HuH-7 (cell line): ENCODE measurements at places on chromosomes 7 and 10.
A peak's percentile ranks its signal among the peaks of the same experiment; 100 is the strongest.

GRCh38 chr10:79347894-79348639 lies 798 bp downstream of the PPIF start:
- peak; percentile 36 for DNase-seq

DNA sequence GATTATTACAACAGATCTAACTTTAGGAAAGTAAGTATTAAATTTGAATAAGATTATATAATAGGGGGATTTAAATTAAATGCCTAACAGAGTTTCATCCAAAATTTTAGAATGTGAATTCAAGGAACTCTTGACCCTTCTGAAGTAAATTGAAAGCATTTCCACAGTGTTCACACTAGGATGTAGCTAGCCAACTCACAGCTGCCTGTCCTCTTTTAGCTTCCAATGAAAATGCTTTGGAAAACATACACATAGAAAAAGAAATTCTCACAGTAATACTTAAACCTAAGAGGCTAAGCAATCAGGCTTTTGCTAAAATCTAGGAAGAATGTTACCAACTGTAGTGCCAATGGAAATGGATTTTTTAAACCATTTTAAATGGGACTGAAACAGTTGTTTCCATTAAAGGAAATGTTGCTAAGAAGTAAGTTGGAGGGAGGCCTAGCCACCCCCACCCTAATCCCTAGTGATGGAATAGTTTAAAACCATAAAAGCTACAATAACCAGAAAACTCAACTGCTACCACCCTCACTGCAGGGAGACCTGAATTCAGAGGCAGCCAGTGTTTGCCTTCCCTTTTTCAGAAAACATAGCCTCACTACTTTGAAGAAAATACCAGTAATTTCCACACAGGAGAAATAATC lies 58.3 kb downstream of the REEP3 start:
- no peak for DNase-seq

- no peak for DNase-seq
Observed at GRCh38 chr7:108415084-108415483, 41.2 kb downstream of the NRCAM start.

GRCh38 chr10:117320050-117320665 lies 55.1 kb downstream of the PDZD8 start:
- no peak for DNase-seq

DNA sequence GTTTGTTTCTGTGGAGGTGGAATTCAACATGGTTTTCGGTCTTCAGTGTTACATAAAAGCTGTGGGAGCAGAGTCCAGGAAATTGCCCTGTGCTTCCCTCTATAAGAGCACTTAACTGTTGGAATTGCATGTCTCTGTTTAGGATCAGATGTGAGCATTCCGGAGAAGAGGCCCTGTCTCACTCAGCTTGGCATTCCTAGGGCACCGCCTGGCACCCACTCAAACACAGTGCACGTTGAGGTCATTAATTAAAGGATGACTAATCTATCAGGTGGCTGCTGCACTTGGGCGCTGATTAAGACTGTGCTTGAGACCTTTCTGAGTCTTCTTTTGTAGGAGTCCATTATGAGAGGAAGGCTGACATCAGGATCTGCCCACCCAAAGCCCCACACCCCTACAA lies 82.8 kb upstream of the VIPR2 start:
- no peak for DNase-seq

DNA sequence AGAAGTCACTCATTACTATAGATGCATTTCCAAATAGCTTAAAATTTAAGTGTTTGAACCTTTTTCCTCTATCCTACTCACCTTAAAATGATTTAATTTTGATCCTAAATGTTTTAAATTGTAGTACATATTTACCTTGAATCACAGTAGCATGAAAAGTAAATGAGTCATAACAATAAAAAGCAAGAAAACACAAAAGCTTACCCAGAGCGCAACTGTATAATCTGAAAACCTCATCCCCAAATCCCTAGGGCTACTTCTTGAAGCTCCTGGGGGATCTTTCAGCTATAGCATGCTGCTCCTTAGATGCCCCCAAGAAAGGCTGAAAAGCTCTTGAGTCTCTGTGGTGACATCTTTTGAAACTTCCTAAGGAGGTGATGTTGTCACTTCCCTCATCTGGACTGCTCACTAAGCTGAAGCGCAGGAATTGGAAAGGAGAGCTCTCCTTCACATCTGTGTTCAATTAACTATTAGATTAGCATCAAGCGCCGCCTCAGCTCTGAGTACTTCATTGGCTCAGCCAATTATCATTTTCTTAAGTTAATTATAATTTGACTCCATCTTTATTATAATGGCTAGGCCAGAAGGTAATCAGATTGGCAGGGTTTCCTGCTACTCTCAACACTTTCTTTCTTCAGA lies 60.2 kb downstream of the SEMA3E start:
- DNase-seq = no peak
